ENCODE measurements at places on chromosomes 3 and 15.

DNA sequence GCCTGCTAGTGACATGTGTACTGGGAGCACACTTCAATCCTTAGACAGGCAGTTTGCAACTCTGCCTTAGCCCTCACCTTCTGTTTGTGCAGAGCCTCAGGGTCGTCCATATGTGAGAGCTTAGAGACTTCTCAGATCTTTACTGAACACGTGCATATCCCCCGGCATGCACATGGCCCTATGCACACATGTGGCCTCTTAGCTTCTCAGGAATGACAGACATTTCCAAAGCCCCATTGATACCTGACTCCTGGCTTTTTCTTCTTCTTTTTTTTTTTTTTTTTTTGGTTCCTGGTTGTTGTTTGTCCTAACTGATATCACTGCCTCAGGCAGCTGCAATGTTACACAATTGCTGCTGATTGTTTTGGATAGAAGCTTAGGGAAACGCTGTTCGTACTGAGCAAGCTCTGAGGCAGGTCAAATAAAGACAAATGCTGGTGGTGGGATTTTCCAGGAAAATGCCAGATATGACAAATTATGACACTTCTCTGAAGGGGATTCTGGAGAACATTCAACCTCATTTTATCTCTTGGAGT is 107.2 kb upstream of the RGMA start:
- DNase-seq, result no peak

DNA sequence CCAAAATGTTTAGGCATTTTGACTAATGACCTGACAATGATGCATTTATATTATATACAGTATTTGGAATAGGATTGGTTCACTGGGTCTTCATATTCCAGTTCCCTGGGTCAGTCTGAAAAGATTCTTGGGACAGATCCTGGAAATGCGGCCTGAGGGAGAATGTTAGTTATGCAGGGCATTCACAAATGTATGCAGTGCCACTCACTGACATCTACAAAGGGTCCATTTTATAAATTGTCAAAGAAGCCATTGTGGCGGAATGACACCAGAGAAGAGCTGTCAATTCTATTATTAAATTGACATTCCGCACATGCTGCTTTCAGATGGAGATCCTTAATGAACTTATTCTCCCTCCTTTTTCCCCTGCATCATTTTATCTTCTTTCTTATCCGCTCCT is 176.6 kb downstream of the VGLL3 start:
- no peak for DNase-seq

DNA sequence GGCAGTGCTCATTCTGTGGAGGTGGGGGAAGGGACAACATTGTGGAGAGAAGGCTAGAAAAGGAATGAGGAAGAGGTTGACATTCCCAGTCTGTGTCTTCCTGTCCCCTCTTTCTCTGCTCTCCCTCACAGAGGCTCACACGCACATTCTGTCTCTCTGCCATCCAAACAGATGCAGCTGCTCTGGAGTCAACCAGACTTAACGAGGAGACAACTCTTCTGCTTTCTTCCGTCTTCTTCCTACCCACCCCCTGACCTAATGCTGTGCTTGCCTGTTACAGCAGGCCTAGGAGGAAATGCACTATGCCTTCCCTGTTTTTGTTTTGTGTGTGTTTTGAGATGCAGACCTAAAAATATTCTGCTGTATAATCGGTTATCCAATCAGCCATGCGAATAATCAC is 121.9 kb downstream of the CACNA1D start:
- no peak for DNase-seq

- DNase-seq, result no peak
Measured at GRCh38 chr15:84824260-84825007, 7.3 kb downstream of the ALPK3 start.

DNA sequence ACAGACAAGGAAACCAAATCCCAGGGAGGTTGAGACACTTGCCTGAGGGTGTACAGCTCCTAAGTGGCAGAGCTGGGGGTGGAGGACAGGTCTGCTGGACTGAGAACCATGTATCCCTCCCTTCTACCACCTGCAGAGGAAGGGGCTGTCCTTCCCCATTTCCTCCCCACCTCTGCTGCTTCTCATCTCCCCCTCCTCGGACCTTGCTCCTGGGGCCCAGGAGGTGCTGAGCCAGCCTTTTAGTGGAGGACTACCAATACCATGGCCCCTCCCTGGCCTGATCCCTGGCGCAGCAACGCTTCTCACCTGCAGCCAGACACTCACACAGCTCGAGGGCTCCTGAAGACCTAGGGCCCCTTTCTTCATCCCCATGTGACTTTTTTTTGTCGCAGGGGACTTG is 50.4 kb downstream of the IDH2 start:
- no peak for DNase-seq

GRCh38 chr3:104362319-104362718 is 1004.4 kb upstream of the ALCAM start:
- DNase-seq, result no peak

DNA sequence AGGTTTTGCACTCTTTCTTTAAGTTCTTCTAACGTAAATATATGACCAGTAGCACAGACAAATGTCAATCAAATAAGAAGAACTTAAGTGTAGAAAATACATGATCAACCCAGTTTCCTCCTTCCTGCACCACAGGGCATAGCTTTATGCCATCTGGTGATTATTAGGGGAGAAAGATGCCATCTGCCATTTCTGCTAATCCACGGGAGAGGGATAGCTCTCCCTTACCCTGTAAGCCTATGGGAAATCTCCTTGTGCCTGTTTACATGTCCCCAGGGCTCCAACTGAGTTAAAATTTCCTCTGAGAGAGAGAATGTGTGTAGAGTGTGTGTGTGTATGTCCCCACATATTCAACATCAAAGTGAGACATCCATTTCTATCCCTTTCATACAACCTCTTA is 135.9 kb downstream of the RSL24D1 start:
- no peak for DNase-seq

DNA sequence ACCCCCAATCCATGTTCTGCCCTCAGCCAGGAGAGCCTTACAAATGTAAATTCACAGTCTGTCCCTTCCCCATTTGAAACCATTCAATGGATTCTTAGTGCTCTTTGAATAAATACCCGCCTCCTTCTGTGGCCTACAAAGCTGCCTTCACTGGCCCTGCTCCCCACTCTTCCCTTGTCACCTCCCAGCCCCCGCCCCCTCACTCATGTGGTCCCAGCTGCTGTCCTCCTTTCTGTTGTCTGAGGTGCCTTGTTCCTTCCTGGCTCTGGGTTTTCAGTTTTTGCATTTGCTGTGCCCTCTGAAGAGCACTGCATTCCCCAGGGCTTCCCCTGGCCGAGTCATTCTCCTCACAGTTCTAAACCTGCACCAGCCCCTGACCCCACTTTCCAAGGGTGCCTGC is 3.2 kb downstream of the EFCAB12 start:
- no peak for DNase-seq

- DNase-seq, result no peak
Measured at GRCh38 chr3:102630531-102630930, 195.7 kb downstream of the ZPLD1 start.

DNA sequence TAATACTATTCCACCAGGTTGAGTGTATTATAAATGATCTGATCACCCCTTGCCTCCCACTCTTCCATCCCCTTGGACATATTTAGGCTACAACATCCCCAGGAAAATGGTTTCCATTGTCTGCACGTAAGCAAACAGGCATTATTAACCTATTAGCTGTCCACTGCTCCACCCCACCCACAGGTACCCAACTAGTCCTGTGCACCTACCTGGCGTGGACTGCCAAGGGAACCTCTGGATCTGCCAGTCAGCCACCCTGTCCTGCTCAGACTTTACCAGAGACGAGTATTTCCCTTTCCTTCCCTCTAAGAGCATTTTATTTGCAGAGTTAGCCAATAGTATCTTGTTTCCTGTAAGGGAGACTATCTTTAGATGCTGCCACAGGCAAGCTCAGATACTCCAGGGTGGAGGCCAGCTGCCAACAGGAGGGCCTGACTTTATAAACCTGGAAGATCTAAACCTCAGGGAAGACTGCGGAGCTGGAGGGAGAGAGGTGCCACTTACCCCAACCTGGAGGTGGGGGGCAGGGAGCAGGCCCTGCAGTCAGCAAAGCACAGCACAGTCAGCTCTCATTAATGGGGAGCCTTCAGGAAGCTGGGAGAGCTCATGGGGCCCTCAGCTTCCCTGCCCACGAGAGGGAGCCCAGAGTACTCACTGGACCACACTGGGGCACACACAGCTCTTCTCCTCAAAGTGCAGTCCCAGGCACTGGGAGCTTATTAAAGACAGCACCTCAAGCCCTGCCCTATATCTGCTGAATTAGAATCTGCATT is at the start of gene CX3CR1:
TSS of gene CX3CR1 (minus strand) at position 292 of the 773 bp plus-strand sequence. CDS start 13,527 bp downstream, outside the sequence.
- DNase-seq, result no peak

GRCh38 chr3:30628901-30629590 is 22.6 kb downstream of the TGFBR2 start:
- DNase-seq, result no peak

DNA sequence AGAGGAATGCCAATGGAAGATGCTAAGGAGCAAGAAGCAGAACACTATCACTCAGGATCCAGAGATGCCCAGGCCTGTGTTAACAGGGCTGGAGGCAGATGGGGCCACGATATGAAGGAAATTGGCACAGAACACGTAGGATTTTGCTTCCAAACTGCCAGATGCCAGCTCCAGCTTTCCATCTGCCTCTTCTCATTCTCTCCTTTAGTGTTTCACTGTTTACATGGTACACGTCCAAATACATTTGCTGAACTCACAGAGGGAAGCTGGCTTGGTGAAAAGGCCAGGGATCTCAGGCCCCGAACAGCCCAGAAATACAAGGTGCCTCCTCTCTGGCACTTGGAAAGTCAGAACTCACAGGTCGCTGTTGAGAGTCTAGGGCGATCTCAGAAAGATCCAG is 187.0 kb downstream of the NTRK3 start:
- DNase-seq, result no peak

- no peak for DNase-seq
Measured at GRCh38 chr15:41926185-41927056, 32.6 kb upstream of the SPTBN5 start.

GRCh38 chr15:48986240-48986639 is 22.5 kb upstream of the SHC4 start:
- DNase-seq, result no peak

- no peak for DNase-seq
Measured at GRCh38 chr3:182305881-182306665, 487.2 kb upstream of the ATP11B start.

DNA sequence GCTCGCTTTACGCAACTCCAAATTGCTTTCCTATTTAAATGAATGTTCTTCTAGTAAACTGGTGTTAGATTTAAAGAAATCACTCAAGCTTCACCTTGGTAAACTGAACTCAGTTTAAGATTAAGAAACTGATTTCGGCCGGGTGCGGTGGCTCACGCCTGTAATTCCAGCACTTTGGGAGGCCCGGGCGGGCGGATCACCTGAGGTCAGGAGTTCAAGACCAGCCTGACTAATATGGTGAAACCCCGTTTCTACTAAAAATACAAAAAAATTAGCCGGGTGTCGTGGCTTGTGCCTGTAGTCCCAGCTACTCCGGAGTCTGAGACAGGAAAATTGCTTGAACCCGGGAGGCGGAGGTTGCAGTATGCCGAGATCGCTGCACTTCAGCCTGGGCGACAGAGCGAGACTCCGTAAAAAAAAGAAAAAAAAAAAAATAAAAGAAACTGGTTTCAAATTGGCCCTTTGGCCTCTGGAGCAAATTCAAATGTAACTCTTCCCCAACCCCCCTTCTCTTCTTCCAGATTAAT is 1.7 kb downstream of the SKIL start:
- DNase-seq, result no peak

GRCh38 chr15:72751751-72752455 is 31.7 kb downstream of the ADPGK start:
- DNase-seq, result no peak

DNA sequence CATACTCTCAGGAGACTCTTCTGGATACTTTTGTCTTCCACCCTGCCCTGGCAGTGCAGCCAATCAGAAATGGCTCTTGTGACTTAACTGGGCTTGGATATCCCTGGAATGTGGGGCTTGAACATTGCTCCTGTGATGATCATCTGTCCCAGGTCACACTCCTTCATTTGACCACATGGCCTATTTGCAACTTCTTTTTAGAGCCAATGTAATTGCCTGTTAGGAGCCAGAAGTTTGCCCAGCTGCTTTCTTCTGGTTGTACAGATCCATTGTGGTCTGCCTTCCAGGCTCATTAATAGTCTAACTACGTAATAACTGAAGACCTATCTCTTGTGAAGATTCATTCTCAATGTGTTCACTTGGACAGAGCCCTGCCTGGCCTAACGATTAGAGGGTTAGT is 29.8 kb downstream of the QTRT2 start:
- DNase-seq, result no peak

GRCh38 chr3:131031660-131032059 is 5.0 kb downstream of the NEK11 start:
- no peak for DNase-seq

DNA sequence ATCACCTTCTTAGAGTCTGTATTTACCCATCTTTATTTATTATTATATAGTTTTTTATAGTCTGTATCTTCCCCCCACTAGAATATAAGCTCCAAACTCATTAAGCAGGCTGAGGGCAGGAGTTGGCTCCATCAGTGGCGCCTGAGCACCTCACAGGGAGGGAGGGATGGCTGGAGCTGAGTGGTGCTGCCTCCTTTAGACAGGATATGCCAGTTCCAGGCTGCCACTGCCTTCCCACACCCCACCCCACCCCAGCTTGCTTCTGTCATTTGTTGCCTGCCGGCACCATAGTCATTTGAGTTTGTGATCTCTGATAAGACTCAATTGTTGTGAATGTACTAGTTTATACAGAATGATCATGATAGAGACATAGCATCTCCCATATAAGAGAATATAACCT is 85.5 kb downstream of the KLHL25 start:
- DNase-seq, result no peak

Data from esophagus squamous epithelium (tissue), 5 donors.